ENCODE measurements at places on chromosomes 1 and 21.

DNA sequence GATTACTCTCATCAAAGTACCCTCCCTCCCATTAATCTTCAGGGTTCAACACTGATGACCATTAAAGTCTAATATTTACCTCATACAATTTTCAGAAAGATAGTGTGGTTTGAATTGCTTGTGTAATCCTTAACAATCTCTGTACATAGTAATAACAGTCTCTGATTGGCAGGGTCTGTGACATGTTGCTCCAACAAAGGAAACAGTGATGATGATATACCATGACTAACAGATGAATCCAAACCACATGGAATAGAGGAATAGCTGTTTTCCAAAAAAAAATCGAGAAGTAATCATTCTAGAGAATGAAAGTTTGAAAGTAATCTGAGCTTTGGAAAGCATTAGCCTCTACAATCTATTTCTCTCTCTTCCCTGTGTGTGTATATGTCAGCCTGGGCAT is 610.1 kb upstream of the NEGR1 start:
- no peak for DNase-seq

DNA sequence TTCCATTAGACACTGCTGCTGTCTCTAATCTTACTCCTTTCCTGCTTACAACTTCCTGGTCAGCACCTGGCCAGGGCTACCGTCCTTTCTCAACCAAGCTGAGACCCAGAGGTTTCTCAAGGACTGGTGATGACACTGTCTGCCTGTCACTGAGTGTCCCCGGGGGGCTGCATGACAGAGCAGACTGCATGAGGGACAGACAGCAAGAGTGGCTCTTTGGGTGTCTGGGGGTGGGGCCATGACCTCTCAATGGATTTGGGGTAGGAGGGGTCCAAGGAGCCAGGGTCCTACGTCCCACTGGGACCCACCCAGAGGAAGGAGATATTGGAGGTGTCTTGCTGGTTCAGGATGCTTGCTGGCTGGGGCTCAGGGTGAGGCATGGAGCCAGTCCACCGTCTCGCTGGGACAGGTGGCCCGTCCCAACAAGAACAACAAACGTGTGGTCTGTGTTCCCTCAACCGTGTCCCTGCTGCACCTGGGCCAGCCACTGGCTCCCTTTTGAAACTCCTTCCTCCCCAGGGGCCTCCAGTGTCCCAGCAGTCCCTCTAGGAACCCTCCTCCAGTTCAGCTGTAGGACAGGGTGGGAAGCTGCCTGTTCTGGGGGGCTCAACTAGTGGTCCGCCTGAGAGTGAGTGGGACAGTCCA is 344.6 kb upstream of the AJAP1 start:
- DNase-seq: no peak

- no peak for DNase-seq
Observed at GRCh38 chr21:46100020-46100419, 2.1 kb downstream of the COL6A2 start.

- no peak for DNase-seq
Observed at GRCh38 chr1:169874229-169874628, 19.5 kb downstream of the SCYL3 start.

Data from NCI-H1105 (cell line).